Kidney glomerular epithelial cell (primary cell): ENCODE measurements at places on chromosomes 7 and 10.

- no peak for DNase-seq
Observed at GRCh38 chr7:7652798-7653540, 12.4 kb downstream of the UMAD1 start.

DNA sequence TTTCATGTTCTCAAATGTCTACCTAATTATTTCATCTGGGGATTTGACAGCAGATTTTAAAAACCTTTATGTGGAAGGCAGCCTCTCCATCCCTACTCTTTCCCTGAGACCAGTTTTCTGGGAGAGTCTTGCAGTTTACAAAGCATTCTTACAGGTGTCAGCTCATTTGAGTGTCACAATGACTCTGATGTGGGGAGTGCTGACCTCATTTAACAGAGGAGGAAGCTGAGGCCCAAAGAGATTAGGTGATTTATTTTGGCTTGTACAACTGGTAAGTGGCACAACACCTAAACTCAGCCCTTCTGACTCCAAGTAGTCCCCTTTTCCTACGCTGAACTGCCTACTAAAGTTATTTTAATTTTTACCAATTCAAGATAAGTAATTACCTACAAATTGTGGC, 33.3 kb upstream of the MAT1A start:
- DNase-seq: no peak

- no peak for DNase-seq
Observed at GRCh38 chr10:79222186-79222585, 125.1 kb upstream of the PPIF start.

GRCh38 chr7:142478479-142479220, 220.8 kb upstream of the PRSS58 start:
- peak; percentile 2 for DNase-seq

- DNase-seq: no peak
Observed at GRCh38 chr7:115195208-115195607, 273.3 kb downstream of the MDFIC start.

DNA sequence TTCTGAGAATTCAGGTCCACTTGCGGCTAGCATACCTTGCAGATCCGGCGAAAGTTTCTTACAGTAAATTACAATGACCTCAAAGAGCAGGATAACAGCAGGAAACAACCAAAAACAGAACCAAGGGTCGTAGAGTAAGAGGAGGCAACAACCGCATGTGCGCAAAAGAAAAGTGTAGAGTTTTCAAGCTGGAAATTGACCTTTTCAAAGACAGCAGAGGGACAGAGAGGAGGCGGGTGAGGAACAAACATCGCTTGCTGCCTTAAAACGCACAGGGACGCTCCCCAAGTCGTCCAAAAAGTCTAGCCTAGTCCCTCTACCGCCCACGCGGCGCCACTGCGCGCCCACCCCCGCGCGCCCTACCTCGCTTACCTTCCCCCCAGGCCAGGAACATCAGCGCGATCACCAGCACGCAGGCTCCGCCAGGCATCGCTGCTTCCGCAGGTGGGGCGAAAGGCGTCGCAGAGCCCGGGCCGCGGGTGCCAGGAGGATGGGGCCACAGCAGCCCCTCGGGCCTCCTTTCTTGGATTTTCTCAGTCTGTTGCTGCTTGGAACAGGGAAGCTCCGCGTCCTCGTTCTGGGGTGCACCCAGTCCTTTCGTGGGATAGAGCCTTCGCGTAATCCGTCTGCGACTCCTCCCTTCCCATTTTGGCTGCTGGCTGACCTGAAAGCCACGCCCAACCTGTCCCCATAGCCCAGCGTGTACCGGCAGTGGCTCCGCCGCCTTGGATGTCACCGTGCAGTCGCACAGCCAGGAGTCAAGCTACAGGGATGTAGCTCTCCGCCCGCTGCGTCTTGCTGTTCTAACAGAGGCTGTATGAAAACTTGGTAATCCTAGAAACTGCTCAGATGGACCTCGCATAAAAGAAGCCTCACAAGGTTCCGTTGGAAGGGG, at the start of gene VWDE:
VWDE (minus strand) TSS at position 579 of the 895 bp plus-strand sequence; CDS start at position 430, 149 bp downstream.
- DNase-seq: peak; percentile 24

DNA sequence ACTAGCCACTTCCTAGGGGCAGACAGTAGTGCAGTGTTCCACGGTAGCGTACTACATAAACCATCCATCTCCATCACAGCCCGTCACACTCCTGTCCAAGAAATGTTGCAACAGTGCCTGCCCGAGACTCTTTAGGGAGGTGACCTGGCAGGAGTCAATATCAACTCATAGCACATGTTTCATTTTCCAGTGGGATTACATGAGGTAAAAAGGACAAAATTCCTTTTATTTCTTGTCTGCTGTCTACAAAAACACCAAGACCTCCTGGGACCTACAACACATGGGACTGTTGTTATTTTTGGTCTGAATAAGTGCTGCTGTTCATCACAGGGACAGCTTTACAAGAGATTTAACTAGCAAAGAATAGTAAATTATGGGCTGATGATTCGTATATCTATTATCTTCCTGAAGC, 99.9 kb downstream of the MPP7 start:
- DNase-seq: no peak

- DNase-seq: no peak
Observed at GRCh38 chr10:44883593-44884331, 27.4 kb upstream of the TMEM72 start.

DNA sequence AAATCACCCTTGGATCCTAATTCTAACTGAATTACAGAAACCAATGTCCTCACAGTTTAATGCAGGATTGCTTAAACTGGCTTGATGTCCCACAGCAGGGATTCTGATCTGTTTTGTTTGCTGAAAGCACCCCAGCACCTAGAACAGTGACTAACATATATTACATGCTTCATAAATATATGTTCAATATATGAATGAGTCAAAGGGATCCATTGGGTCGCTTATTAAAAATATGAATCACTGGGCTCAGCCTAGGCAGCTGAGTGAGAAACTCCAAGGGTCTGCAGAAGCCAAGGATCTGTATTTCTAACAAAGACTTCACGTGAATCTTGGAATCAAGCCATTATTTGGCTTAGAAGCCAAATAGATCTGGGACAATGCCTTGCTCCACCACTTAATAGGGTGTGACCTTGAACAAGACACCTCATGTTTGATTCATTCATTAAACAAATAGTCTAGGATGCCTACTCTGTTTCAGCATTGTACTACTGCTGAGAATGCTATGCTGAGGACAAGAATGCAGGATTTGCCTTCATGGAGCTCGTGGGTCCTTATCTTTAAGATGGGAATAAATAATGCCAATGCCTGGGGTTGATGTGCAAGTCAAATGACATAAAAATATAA, 103.4 kb upstream of the DLX6 start:
- no peak for DNase-seq

GRCh38 chr10:89256962-89257361, 5.4 kb upstream of the LIPA start:
- DNase-seq: no peak

- no peak for DNase-seq
Observed at GRCh38 chr10:130003787-130004613, 39.9 kb upstream of the EBF3 start.

- no peak for DNase-seq
Observed at GRCh38 chr7:125773113-125773785, 843.6 kb upstream of the POT1 start.

DNA sequence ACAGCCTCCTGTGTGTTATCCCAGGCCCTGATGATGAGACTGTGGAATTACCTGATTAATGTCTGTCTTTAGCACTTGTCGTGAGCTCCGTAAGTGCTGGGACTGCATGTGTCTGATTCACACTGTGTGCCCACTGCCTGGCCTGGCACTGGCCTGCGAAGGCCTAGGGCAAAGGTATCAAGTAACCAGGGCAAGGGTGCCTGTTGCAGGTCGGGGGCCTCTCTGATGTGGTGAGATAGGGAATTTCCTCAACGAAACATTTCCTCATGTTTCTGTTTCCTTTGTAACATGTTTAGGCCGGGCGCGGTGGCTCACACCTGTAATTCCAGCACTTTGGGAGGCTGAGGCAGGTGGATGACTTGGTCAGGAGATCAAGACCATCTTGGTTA, 50.4 kb downstream of the LHPP start:
- DNase-seq: no peak

DNA sequence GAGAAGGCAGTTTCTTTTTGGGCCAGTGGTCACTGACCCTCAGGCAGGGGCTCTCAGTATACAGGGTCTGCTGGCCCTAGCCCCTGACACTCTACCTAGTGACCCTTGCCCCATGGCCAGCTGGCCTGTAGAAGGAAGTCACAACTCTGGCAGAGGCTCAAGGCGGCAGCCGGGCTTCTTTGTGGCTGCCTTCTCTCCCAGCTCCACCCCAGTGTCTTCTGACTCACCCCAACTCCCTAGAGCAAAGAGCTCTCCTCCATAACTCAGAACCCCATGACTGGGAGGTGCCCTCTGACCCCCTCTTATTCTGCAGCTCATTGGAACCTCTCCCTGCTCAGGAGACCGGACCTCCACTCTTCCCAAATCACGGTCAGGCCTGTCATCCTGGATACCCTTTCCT, 358.2 kb downstream of the FGFR2 start:
- DNase-seq: no peak

DNA sequence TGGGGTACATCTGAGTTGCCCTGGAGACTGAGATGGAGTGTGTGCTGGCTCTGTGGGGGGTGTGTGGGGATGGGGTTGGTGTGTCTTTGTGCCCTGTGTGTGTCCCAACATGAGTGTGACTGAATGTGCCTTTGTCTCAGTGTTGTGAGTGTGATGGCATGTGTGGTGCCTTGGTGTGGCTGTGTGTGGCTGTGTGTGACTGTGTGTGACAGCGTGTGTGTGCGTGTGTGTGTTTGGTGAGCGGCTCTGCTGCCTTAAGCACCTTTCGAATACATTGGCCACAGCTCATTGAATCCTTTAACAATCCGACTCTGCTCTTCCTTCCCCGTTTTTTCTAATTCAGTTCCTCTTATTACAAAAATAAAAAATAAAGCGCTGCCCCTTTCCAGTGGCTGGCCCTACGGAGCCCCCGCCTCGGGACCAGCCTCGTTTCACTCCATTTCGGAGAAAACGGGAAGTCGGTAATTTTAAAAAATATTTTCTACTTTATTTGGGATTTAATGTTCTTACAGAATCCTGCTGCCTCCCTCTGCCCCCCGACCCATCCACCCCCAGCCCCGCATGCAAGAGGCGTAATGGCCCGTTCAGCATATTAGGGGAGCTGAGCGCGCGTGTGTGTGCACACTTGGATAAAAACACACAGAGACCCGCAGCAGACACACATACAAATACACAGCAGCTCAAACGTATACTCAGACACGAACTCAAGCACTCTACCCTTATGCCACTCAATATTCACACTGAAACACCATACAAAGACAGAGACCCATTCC, 35.5 kb downstream of the HIF1AN start:
- DNase-seq: no peak

DNA sequence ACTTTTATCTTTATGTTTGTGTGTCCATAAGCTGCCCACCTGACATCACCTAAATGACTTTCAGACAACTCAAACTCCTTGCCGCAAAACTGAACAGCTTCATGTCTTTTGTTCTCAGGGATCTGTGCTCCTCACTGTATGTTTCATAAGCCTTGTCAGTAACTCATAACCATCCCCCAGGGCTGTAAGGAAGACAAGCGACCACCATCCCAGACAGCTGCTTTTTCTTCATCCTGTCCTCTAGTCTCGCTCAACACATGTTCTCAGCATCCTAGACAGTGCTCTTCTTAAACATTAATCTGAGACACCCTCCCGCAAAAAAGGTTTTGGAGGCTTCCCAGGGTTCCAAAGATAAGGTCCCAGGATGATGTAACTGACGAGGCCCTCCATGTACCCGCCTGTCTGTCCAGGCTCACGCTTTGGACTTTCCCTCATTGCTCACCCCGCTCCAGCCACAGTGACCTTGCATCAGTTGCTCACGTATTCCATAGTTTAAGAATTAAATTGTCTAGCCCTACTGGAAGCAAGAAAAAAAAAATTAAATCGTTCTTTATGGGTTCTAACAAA, 69.8 kb downstream of the MAP3K8 start:
- no peak for DNase-seq

DNA sequence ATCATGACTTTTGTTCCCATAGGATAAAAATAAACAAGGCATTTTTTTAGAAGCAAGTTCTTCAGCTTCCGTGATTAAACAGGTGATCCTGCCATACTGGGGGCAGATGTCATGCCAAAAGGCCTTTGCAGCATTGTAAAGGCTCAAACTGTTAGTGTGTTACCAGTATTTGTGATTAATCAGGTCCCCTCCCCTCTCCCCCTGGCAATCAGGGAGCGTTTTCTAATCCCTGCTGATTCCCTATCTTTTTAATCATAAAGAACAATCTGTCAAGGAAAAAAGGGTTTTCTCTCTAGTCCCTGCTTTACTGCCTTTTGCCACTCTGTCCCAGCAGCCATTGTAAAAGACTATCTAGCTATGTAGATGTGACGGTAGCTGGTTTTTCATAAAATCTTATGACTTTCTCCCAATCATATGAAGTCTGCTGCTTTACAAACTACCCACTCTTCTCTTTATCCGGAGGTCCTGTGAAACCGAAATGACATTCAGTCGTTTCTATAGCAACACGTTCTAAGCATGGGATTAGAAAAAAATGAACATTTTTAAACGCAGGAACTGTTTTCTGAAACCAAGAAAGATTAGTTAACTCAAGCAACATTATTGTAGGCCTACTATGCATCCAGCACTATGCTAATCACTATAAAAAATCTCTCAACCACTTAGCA, 210.9 kb downstream of the RNLS start:
- no peak for DNase-seq

- DNase-seq: peak; percentile 31
Observed at GRCh38 chr7:6271060-6271658, 1.3 kb downstream of the CYTH3 start.

- DNase-seq: no peak
Observed at GRCh38 chr7:12136523-12136922, 74.6 kb upstream of the TMEM106B start.

DNA sequence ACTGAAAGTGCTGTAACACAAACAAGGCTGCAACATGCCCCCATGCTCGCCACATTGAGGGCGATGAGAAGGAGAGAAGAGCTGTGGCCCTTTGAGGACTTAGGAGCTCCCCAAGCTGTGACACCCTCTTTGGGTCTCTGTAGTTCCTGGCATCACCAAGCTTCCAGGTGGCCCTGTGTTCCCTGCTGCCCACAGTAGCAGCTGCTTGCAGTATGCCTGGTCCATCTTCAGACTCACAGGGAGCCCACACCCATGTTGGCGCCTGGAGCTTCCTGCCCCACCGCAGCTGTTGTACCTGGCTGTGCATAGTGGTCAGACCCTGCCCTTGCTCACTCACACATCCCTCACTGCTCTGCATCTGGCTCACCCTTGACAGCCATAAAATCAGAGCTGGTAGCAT, 401.2 kb upstream of the NRG3 start:
- DNase-seq: no peak

- no peak for DNase-seq
Observed at GRCh38 chr7:143271240-143271639, 8.0 kb downstream of the GSTK1 start.

DNA sequence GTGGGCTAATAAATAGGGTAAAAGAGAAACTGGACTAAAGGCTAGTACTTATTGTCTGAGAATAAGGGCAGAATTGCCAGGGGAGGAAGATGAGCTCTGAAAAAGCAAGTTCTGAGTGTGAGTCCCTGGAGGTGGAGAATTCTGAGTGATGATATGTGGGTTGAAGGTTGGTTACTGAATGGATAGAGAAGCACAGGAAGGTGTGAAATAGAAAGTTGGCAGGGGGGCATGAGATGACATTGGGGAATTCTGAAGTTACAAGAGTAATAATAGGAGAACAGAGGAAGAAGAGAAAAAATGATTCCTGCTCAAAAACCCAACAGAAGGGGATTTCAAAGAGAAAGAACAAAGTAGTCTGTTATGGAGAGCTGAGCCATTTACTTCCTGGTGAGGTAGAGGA, 76.9 kb downstream of the PRKCQ start:
- no peak for DNase-seq
